ENCODE measurements at places on chromosomes 5 and 9. TPM values are rescaled to one million over a fixed set of nuclear protein-coding genes. Genes with fewer than 3 reads are reported as not detected.

DNA sequence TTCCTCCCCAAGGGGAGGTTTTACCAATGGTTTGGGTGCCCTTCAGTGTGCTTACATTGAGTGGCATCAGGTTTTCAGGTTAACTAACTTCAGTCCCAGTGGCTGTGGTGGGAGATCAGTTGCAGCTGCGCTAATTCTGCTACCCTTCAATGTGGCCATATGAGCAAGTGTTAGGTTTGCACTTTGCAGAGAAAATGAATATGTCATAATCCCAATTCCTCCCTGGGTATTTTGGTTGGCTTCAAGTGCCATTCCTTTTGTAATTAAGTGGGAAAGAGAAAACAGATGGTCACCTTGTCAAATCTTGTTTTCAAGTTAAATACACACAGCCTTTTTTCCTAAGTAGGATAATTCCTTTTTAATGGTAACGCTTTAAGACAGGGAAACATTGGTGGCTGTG is 236.2 kb downstream of the TLE4 start:
- H3K36me3 ChIP-seq, result no peaks in the 10 kb centered on the region
- no peak for DNase-seq
- H3K27ac ChIP-seq, result no peak overlapping the region

Gene CARTPT
- 2.9 TPM for polyA plus RNA-seq

DNA sequence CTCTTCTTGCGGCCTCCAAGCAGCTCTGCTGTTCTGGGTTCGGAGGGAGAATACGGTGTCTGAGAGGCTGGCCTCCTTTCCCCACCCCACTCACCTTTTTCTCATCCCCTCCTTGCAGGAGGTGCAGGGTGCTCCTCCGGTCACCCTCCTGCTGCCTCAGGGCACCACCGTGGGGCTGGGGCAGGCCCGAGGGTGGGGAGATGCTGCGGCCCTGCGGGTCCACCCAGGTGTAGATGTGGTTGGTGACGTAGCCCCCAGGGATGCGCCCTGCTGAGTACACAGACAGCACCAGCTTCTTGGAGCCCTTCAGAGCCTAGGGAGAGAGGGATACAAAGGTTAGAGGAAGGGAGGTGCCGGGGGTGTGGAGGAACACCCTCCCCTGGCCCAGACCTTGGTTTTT is 26.8 kb downstream of the WHRN start:
- H3K4me1 ChIP-seq, result no peaks in the 10 kb centered on the region
- H3K27me3 ChIP-seq, result no peaks in the 10 kb centered on the region
- no peak overlapping the region for H3K4me3 ChIP-seq

Gene RNF183
- 0.46 TPM for polyA plus RNA-seq

Gene PCDHB15
- 0.66 TPM for polyA plus RNA-seq

DNA sequence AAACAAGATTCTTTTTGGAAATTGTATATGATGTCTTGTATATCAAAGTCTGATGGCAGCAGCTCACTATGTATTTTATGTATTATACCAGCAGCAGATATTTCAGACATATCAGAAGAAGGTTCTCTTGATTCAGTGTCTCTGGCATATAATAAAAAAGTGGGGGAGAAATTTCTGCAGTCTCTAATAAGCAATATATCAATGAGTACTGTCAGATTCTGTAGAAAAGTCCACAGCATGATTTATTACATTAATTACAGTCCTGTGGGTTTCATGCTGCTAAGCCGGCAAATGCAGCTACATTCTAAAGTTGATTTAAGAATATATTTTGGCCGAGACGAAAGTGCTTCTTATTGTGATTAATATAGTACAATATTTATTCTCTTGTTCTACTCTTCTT is 113.1 kb downstream of the KIAA1958 start:
- H3K4me3 ChIP-seq, result no peak overlapping the region
- H3K27me3 ChIP-seq, result no peaks in the 10 kb centered on the region
- no peaks in the 10 kb centered on the region for H3K36me3 ChIP-seq
- H3K27ac ChIP-seq, result no peak overlapping the region

DNA sequence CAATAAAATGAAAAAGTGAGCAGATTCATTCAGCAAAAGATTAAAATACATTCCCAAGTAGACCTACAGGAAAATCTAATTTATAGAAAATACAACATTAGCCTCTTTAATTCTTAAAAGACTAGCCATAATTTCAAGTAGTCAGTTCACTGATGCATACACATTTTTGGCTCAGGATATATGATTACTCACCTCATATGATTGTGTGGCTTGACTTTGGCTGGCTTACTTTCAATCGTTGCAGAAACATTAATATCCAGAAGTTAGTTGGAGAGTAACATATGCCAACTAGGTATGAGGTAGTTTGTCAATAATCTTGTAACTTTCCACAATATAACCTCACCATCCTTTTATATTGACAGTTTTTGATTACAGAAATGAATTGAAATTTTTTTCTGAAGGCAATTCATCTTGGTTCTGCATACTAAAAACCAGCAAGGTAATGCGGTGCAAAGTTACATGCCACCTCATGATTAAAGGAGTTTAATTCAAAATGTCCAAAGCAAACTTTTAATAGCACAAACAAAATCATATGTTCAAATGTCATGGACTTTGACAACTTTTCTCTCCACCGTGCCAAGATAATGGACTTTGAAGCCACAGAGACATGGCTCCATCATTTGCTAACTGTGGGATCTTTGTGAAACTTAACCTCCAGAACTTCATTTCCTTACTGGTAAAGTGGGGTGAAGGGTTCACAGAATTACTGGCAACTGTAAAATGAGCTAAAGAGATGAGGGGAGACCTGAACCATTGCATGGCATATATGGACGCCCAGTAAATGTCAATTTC is 76.6 kb upstream of the PAM start:
- no peaks in the 10 kb centered on the region for H3K4me1 ChIP-seq
- no peaks in the 10 kb centered on the region for H3K27me3 ChIP-seq
- H3K27ac ChIP-seq, result no peak overlapping the region

DNA sequence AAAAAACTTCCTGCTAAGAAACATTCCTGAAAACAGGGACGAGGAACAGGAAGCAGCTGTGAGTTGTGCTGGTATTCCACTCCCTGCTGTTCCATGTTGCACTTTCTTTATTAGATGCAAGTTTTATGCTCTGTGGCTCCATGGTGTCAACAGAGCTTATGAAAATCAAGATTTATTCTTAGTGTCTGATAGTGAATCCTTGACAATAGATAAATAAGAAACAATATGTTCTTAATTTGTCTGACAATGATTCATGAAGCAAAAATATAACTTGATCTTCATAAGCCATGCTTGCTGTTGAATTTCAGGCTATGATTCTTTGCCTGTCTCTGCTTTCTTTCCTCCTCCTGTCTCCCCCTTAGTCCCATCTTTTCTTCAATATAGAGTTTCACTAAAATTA is 119.6 kb downstream of the DROSHA start:
- H3K36me3 ChIP-seq, result peaks cover 45% of the 10 kb centered on the region
- no peaks in the 10 kb centered on the region for H3K27me3 ChIP-seq

DNA sequence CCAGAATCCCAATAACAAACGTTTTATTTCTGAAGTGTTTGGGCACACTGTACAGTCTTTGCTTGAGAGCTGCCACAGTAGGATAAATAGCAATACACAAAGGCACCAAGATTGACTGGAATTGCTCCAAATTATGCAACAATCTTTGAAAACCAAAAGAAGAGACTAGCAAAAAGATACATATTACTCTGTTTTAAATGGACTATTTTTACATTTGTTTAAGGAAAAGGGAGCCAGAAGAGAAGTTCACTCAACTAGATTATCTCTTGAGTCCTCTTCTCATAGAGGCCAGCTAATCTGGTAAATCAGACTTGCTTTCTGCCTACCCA is 385.0 kb upstream of the SLC30A5 start:
- no peaks in the 10 kb centered on the region for H3K36me3 ChIP-seq
- H3K4me1 ChIP-seq, result peaks cover 14% of the 10 kb centered on the region
- DNase-seq, result no peak
- H3K4me3 ChIP-seq, result no peak overlapping the region
- H3K27me3 ChIP-seq, result no peaks in the 10 kb centered on the region

DNA sequence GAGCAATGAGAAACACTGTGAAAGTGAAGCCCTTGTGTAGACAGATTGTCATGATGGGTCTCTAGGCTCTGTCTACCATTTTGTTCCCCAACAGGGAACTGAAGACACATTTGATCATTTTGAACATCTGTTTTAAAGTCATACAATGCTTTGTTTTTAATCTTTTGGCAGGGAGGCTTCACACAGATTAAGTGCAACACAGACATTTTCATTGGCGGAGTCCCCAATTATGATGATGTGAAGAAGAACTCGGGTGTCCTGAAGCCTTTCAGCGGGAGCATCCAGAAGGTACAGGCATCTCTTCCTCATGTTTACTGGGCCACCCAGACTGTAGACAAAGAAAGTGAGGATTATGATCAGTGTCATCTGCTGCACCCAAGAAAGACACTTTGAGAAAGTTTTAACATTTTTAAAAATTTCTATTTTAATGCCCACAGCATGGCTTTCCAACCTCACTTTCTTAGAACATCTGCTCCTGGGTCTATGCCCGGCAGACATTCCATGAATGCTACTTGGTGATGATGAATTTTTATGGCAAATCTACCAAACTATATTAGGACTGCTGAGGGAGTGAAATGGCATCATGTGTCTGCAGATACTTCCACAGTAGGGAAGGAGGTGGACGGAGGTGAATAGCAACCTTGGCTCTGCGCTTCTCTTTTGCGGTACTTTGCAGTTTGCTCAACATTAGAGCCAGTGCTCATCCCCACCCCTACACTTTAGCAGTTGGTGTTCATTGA is 121.3 kb downstream of the LIFR start:
- no peaks in the 10 kb centered on the region for H3K4me1 ChIP-seq
- H3K27ac ChIP-seq, result no peak overlapping the region
- no peak for DNase-seq
- H3K27me3 ChIP-seq, result no peaks in the 10 kb centered on the region
- H3K4me3 ChIP-seq, result no peak overlapping the region

GRCh38 chr5:80109646-80110478 is 74.7 kb downstream of the THBS4 start:
- no peak for DNase-seq
- no peaks in the 10 kb centered on the region for H3K27me3 ChIP-seq
- no peak overlapping the region for H3K4me3 ChIP-seq
- peak overlapping the region; percentile 77 for H3K27ac ChIP-seq

- no peaks in the 10 kb centered on the region for H3K36me3 ChIP-seq
- DNase-seq, result no peak
- H3K4me3 ChIP-seq, result no peak overlapping the region
- H3K4me1 ChIP-seq, result no peaks in the 10 kb centered on the region
- H3K27ac ChIP-seq, result no peak overlapping the region
Measured at GRCh38 chr5:61649971-61650370, 317.9 kb downstream of the ZSWIM6 start.

Gene AP3B1
- 39.2 TPM for polyA plus RNA-seq

DNA sequence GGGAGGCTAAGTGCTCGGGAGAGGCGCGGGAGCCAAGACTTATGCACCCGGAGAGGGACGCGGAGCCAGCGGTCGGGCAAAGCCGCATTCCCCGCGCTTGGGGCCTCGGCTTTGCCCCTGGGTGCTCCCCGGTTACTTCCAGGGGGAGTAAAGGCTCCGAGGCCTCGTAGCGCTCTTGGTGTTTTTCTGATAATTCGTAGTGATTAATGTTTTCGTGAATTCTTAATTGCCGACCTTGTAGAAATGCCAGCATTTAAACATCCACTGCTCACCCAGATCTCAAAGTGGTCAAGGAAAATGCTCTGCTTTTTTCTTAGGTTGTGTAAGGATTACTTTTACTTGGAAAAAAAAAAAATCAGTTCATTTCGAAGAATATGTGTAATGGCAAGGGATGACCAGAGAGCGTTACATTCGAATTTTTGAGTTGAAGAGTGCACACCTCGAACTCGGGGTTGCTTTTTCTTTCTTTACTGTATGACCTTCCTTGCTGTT is 654 bp upstream of the TUT7 start:
- H3K36me3 ChIP-seq, result no peaks in the 10 kb centered on the region
- H3K4me3 ChIP-seq, result peak overlapping the region; percentile 82
- peak overlapping the region; percentile 44 for H3K27ac ChIP-seq
- DNase-seq, result no peak

GRCh38 chr9:8251566-8251965 is 452.0 kb upstream of the DMAC1 start:
- H3K27me3 ChIP-seq, result no peaks in the 10 kb centered on the region
- no peak overlapping the region for H3K27ac ChIP-seq
- H3K4me1 ChIP-seq, result no peaks in the 10 kb centered on the region

Gene SH3RF2
- polyA plus RNA-seq, result 2.4 TPM

- no peaks in the 10 kb centered on the region for H3K36me3 ChIP-seq
- no peak for DNase-seq
- no peak overlapping the region for H3K4me3 ChIP-seq
- H3K4me1 ChIP-seq, result peaks cover 4% of the 10 kb centered on the region
Measured at GRCh38 chr9:8860925-8861324, 1061.3 kb upstream of the DMAC1 start.

Gene CCDC171
- 9.8 TPM for polyA plus RNA-seq

Gene FBN2
- 0.23 TPM for polyA plus RNA-seq

- H3K4me1 ChIP-seq, result no peaks in the 10 kb centered on the region
- no peaks in the 10 kb centered on the region for H3K27me3 ChIP-seq
- DNase-seq, result no peak
- no peaks in the 10 kb centered on the region for H3K36me3 ChIP-seq
Measured at GRCh38 chr9:38106488-38106887, 37.5 kb upstream of the SHB start.

GRCh38 chr9:94706922-94707321 is 19.6 kb upstream of the AOPEP start:
- no peaks in the 10 kb centered on the region for H3K4me1 ChIP-seq
- peaks cover 5% of the 10 kb centered on the region for H3K27me3 ChIP-seq
- H3K36me3 ChIP-seq, result no peaks in the 10 kb centered on the region
- DNase-seq, result no peak
- H3K27ac ChIP-seq, result no peak overlapping the region

GRCh38 chr5:66608501-66608900 is 12.3 kb downstream of the MAST4 start:
- H3K27ac ChIP-seq, result no peak overlapping the region
- H3K4me3 ChIP-seq, result no peak overlapping the region
- DNase-seq, result no peak

GRCh38 chr9:119370816-119371215 is 1.6 kb upstream of the BRINP1 start:
- no peak overlapping the region for H3K4me3 ChIP-seq
- H3K4me1 ChIP-seq, result no peaks in the 10 kb centered on the region
- DNase-seq, result no peak
- H3K36me3 ChIP-seq, result no peaks in the 10 kb centered on the region
- peaks cover 28% of the 10 kb centered on the region for H3K27me3 ChIP-seq

GRCh38 chr9:89998633-89999032 is 393.8 kb downstream of the GADD45G start:
- H3K4me3 ChIP-seq, result no peak overlapping the region
- H3K27me3 ChIP-seq, result no peaks in the 10 kb centered on the region
- no peak for DNase-seq

GRCh38 chr5:57804505-57804904 is 321.9 kb upstream of the ACTBL2 start:
- H3K4me1 ChIP-seq, result no peaks in the 10 kb centered on the region
- no peak overlapping the region for H3K27ac ChIP-seq
- H3K4me3 ChIP-seq, result no peak overlapping the region
- no peaks in the 10 kb centered on the region for H3K27me3 ChIP-seq
- no peak for DNase-seq
- no peaks in the 10 kb centered on the region for H3K36me3 ChIP-seq

GRCh38 chr9:112166176-112167140 is 8.6 kb downstream of the SUSD1 start:
- H3K27ac ChIP-seq, result no peak overlapping the region
- no peak overlapping the region for H3K4me3 ChIP-seq
- no peaks in the 10 kb centered on the region for H3K36me3 ChIP-seq

GRCh38 chr9:137674976-137675320 is 56.1 kb downstream of the EHMT1 start:
- H3K27ac ChIP-seq, result no peak overlapping the region
- H3K36me3 ChIP-seq, result peaks cover 10% of the 10 kb centered on the region
- no peak for DNase-seq
- no peaks in the 10 kb centered on the region for H3K27me3 ChIP-seq
- peaks cover 30% of the 10 kb centered on the region for H3K4me1 ChIP-seq

- H3K4me3 ChIP-seq, result no peak overlapping the region
- no peaks in the 10 kb centered on the region for H3K27me3 ChIP-seq
- no peak overlapping the region for H3K27ac ChIP-seq
- H3K4me1 ChIP-seq, result no peaks in the 10 kb centered on the region
- H3K36me3 ChIP-seq, result no peaks in the 10 kb centered on the region
Measured at GRCh38 chr5:82295144-82295543, 17.0 kb upstream of the RPS23 start.

All from thymus (tissue), 14 donors.